Esophagus squamous epithelium (tissue), 5 donors: ENCODE measurements at places on chromosomes 6 and 20. TPM values are rescaled to one million over a fixed set of nuclear protein-coding genes. Genes with fewer than 3 reads are reported as not detected.

GRCh38 chr6:18053555-18054445, 66.4 kb upstream of the KIF13A start:
- no peak overlapping the region for H3K4me3 ChIP-seq
- H3K4me1 ChIP-seq, result peaks cover 4% of the 10 kb centered on the region
- DNase-seq, result no peak

GRCh38 chr6:7502743-7503142, 38.7 kb upstream of the DSP start:
- peaks cover 9% of the 10 kb centered on the region for H3K4me1 ChIP-seq
- H3K27ac ChIP-seq, result peak overlapping the region; percentile 89
- H3K4me3 ChIP-seq, result no peak overlapping the region
- H3K36me3 ChIP-seq, result no peaks in the 10 kb centered on the region
- H3K27me3 ChIP-seq, result no peaks in the 10 kb centered on the region
- DNase-seq, result no peak

- no peak for DNase-seq
- H3K36me3 ChIP-seq, result no peaks in the 10 kb centered on the region
These were observed 90.7 kb downstream of the SNAP25 start for GRCh38 chr20:10309326-10309725.

GRCh38 chr20:57092112-57092899, 174.1 kb downstream of the BMP7 start:
- no peak for DNase-seq
- H3K27ac ChIP-seq, result no peak overlapping the region
- H3K27me3 ChIP-seq, result no peaks in the 10 kb centered on the region
- H3K36me3 ChIP-seq, result no peaks in the 10 kb centered on the region

DNA sequence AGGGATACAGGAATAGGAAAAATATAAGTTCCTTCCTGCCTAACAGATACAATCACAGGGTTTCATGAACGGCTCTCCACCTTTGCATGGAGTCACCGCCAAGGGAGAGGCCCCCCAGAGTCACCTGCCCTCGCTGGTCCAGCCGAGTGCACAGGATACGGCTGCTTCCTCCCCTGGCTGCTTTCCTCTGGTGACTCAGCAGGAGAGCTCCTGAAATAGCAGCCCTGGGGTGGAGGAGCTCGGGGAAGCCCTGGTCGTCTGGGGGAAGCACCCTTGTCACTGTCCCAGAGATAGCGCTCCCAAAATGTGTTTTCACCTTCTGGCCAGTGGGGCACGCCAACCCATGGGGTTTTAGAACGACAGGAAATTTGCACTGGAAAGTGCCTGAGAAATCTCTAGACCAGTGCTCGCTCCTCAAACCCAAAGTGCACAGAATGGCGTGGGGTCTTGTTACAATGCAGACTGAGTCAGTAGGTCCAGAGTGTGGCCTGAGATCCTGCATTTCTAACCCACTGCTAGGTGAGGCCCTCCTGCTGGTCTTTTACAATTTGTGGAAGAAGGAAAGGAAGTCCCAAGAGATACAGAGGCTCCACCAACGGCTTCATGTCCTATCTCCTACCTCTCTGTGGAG, 35.9 kb upstream of the FAM50B start:
- H3K36me3 ChIP-seq, result no peaks in the 10 kb centered on the region
- H3K4me1 ChIP-seq, result peaks cover 7% of the 10 kb centered on the region
- no peak overlapping the region for H3K4me3 ChIP-seq
- DNase-seq, result no peak

DNA sequence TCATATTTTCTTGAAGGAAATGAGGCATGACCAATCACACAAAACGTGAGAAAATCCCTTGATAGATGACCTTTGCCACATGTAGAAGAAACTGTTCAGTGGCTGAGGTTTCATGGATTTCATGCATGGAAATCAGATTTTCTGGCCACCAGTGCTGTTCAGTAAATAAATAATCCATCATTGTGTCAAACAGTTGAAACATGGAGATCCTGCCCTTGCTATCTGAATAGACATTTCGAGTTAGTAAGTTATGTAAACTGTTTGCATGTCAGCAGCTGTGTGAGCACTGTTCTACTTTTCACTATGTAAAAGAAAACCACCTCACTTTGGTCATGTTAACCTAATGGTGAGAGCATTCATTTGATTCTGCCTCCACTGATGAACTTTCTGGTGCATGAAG, 793.9 kb upstream of the EPHA7 start:
- H3K36me3 ChIP-seq, result no peaks in the 10 kb centered on the region
- H3K27ac ChIP-seq, result no peak overlapping the region
- H3K27me3 ChIP-seq, result no peaks in the 10 kb centered on the region
- H3K4me1 ChIP-seq, result no peaks in the 10 kb centered on the region
- DNase-seq, result no peak

GRCh38 chr20:53935344-53936084, 134.9 kb downstream of the BCAS1 start:
- peak overlapping the region; percentile 73 for H3K27ac ChIP-seq
- no peak overlapping the region for H3K4me3 ChIP-seq
- no peaks in the 10 kb centered on the region for H3K36me3 ChIP-seq
- peaks cover 19% of the 10 kb centered on the region for H3K4me1 ChIP-seq
- H3K27me3 ChIP-seq, result no peaks in the 10 kb centered on the region

DNA sequence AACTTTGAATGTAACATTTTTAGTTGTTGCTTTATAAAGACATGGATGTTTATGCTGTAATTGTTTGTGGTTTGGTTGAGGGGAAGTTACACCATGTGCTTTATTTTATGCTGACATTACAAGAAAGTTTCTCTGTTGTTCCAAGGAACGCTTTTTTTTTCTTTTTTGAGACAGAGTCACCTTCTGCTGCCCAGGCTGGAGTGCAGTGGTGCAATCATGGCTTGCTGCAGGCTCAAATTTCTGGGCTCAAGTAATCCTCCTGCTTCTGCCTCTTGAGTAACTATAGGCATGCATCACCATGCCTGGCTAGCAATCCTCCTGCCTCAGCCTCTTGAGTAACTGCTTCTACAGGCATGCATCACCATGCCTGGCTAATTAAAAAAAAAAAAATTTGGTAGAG, 21.0 kb upstream of the IFNGR1 start:
- no peaks in the 10 kb centered on the region for H3K36me3 ChIP-seq
- H3K27me3 ChIP-seq, result no peaks in the 10 kb centered on the region
- peak overlapping the region; percentile 43 for H3K27ac ChIP-seq
- H3K4me3 ChIP-seq, result no peak overlapping the region
- peaks cover 39% of the 10 kb centered on the region for H3K4me1 ChIP-seq

GRCh38 chr6:105501246-105501645, 98.4 kb upstream of the PREP start:
- H3K4me1 ChIP-seq, result peaks cover 3% of the 10 kb centered on the region
- H3K36me3 ChIP-seq, result no peaks in the 10 kb centered on the region
- H3K27me3 ChIP-seq, result no peaks in the 10 kb centered on the region
- DNase-seq, result no peak
- H3K27ac ChIP-seq, result no peak overlapping the region

DNA sequence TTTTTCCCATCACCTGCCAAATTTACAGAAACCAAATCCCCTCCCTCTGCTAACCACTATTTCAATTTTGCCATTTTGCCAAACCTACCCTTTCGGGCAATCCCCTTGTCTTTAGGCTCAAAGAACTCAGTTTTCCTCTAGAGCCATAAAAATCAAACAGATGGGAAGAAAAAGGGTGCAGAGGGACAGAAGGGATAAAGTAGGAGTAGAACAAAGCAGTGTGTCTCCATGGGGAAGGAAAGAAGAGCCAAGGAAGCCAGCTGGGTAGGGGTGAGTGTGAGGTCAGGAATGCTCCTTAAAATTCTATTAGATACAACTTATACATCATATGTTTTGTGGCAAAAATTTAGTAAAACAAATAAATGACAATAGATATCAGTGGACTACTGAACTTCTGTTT, 316.5 kb downstream of the BTBD9 start:
- H3K4me3 ChIP-seq, result no peak overlapping the region
- DNase-seq, result no peak
- no peak overlapping the region for H3K27ac ChIP-seq
- no peaks in the 10 kb centered on the region for H3K4me1 ChIP-seq
- H3K36me3 ChIP-seq, result no peaks in the 10 kb centered on the region

DNA sequence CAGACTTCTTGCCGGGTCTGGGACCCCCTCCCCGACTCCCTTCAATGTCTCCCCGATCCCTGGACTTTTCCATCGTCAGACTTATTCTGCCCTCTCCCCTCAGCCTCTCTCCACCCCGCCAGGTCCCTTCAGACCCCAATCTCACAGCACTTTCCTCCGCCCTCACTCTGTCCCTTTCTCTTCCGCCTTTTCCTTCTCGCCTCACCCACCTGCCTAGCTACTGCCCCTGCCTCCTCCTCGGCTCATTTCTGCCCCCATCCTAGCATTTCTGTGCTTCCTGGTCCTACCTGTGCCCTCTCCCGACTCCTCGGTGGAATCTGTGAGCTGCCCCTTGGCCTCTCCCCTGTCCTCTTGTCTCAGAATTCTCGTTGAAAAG, 616 bp downstream of the CHMP4B start:
- H3K27me3 ChIP-seq, result no peaks in the 10 kb centered on the region
- peak overlapping the region; percentile 98 for H3K27ac ChIP-seq
- peak overlapping the region; percentile 73 for H3K4me3 ChIP-seq
- no peak for DNase-seq
- H3K4me1 ChIP-seq, result peaks cover 25% of the 10 kb centered on the region

- peaks cover 20% of the 10 kb centered on the region for H3K4me1 ChIP-seq
- H3K36me3 ChIP-seq, result no peaks in the 10 kb centered on the region
- H3K4me3 ChIP-seq, result no peak overlapping the region
- H3K27me3 ChIP-seq, result no peaks in the 10 kb centered on the region
- no peak overlapping the region for H3K27ac ChIP-seq
These were observed 2.5 kb upstream of the NAA20 start for GRCh38 chr20:20014659-20015058.

DNA sequence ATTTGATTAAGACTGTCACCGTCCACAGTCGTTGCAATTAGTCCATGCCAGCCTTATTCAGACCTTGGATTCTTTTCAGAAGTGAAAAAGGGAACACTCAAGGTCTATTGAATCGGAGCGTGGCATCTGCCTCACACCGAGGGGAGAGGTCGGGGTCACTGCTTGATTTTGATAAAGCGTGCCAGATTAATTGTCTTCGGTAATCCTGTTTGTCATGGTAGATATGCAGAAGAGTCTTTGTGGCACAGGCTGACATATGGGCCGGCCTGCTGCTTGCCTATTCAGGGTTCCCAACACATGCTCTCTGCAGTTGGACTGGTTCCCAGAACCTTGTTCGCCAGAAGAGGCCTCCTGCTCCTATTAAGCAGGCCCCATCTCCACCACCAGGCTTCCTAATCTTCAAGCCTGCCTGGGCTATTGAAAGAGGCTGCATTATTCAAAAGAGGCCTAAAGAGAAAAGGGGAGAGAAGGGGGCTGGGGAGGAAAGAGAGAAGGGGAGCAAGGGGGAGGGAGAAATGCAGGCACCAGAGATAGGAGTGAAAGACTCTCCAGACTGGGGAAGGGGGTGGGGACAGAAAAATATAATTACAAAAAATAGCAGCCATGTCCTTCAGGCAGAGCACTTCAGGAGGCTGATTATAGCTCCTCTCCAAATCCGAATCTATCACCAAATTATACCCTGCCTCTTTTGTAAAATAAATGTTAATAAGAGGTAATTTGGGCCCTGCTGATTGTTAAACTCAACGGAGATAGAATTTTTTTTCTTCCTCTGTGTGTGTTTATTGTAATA, 611.3 kb downstream of the HDGFL1 start:
- no peaks in the 10 kb centered on the region for H3K4me1 ChIP-seq
- no peaks in the 10 kb centered on the region for H3K36me3 ChIP-seq
- no peak overlapping the region for H3K27ac ChIP-seq
- H3K4me3 ChIP-seq, result no peak overlapping the region
- no peak for DNase-seq

DNA sequence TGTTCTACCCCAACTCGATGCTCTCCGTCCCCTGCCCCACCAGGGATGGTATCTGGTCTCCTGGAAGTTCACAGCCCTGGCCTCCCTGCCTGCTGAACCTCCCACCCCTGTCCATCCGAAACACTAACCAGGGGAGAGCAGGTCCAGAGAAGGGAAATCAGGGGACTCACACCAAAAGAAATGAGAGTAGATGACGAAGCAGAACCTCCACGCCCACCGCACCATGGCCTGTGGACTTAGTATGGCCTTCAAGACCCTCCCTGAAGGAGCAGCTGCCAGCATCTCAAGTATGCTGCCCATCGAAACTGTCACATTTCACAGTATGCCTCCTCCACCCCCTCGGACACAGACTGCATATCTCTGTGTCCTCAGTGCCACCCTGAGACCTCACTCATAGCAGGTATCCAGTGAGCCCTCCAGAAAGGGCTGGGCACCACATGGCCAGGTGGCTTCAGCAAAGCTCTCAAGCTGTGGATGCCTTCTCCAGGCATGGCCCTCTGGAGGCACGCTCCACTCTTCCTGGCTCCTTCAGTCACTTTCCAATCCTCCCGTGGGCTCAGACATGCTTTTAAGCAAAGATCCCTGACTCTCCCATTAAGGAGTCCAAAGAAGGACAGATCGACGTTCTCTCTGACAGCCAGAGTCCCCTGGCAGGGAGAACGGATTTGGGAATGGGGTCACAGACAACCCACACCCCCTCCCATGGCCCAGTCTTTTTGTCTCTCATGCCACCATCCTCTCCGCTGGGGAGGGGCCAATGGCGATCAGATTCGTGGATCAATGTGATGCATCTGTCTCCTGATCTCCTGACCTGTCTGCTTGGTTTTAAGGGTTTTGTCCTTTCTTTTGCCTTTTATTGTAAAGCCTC, 158.4 kb downstream of the ANKRD60 start:
- H3K27me3 ChIP-seq, result no peaks in the 10 kb centered on the region
- H3K36me3 ChIP-seq, result no peaks in the 10 kb centered on the region
- H3K4me3 ChIP-seq, result no peak overlapping the region
- DNase-seq, result no peak

DNA sequence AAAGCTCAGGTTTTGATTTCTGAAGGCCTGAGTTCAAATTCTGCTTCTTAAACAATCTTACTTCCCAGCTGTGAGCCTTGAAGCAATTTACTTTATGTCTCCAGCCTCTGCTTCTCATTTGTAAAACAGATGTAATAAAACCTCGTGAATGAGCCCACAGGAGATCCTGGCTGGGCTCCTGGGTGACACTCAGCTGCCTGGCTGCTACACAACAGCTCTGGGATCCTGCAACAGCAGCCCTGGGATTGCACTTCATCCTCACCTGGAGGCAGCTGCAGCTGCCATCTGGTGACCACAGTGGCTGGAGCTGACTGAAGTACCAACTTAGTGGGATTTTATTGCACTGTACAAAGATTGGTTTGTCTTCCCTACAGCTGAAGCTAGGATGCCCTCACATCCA, 98.6 kb downstream of the NDUFAF5 start:
- H3K27ac ChIP-seq, result no peak overlapping the region
- no peaks in the 10 kb centered on the region for H3K27me3 ChIP-seq
- no peak overlapping the region for H3K4me3 ChIP-seq
- H3K36me3 ChIP-seq, result no peaks in the 10 kb centered on the region

GRCh38 chr20:13142143-13142542, 78.9 kb upstream of the ISM1 start:
- no peaks in the 10 kb centered on the region for H3K4me1 ChIP-seq
- no peak overlapping the region for H3K4me3 ChIP-seq
- no peak for DNase-seq
- H3K27me3 ChIP-seq, result no peaks in the 10 kb centered on the region

Gene SLC2A10
- 6.7 TPM for total RNA-seq

Gene IMPG1
- not detected for total RNA-seq

Gene OR11A1
- total RNA-seq, result not detected

Gene CRYBG1
- total RNA-seq, result 152 TPM

Gene WASF1
- 20.4 TPM for total RNA-seq

Gene EYA4
- 1.00 TPM for total RNA-seq

Gene ROMO1
- 221 TPM for total RNA-seq

Gene C20orf204
- 0.57 TPM for total RNA-seq

Gene RSPO3
- total RNA-seq, result 7.1 TPM
